GM12865 (cell line): ENCODE measurements at places on chromosomes 13 and 19.

DNA sequence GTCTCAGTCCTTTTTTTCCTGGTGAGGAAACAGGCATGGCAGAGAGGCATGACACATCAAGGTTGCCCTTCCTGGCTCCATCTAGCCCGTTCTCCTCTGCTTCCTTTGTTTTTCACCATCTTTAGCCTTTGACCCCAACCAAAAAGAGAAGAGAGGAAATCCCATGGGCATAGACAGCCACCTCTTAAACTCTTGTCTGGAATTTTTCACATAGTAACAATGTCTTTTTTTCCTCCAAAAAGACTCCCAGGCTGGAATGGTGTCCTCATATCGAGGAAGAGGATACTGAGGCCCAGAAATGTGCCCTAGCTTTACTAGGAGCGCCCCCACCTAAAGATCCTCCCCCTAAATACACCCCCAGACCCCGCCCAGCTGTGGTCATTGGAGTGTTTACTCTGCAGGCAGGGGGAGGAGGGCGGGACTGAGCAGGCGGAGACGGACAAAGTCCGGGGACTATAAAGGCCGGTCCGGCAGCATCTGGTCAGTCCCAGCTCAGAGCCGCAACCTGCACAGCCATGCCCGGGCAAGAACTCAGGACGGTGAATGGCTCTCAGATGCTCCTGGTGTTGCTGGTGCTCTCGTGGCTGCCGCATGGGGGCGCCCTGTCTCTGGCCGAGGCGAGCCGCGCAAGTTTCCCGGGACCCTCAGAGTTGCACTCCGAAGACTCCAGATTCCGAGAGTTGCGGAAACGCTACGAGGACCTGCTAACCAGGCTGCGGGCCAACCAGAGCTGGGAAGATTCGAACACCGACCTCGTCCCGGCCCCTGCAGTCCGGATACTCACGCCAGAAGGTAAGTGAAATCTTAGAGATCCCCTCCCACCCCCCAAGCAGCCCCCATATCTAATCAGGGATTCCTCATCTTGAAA lies at the start of gene GDF15:
GDF15 (plus strand) TSS at position 484 of the 868 bp plus-strand sequence; CDS start at position 516, 32 bp downstream.
- DNase-seq: peak; percentile 52

- peak; percentile 77 for DNase-seq
These were observed 94.9 kb downstream of the FAM216B start for GRCh38 chr13:42876270-42876714.

GRCh38 chr13:34842466-34842865 lies 99.6 kb upstream of the NBEA start:
- DNase-seq: peak; percentile 35

DNA sequence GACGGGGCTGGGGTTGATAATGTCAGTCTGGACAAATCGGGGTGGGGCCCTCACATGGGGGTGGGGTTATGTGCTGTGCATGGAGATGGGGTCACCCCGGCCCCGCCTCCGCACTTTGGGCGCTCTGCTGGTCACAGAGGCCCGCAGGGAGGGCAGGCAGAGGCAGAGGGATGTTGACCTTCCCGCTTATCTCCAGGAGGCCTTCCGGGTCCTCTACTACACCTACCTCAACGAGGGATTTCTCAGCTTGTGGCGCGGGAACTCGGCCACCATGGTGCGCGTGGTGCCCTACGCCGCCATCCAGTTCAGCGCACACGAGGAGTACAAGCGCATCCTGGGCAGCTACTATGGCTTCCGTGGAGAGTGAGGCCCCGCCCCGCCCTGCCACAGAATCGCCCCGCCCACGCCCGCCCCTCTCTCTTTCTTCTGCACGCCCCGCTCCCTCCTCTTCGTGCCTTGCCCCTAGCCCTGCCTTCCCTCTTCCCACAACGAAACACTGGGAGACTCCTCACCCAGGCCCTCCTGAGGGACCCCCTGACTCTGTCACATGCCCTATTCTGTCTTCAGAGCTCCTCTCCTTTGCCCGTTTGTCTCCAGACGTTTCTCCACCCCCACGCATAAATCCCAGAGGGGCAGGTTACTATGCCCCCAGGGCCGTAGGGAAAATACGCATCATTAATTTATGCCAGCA lies 32.8 kb downstream of the TMEM161A start:
- no peak for DNase-seq

GRCh38 chr13:106153041-106153440 lies 382.4 kb downstream of the EFNB2 start:
- no peak for DNase-seq

- no peak for DNase-seq
These were observed 83.1 kb upstream of the OXGR1 start for GRCh38 chr13:97077341-97077740.

GRCh38 chr19:48551437-48552302 lies at the start of gene SULT2B1:
SULT2B1 (plus strand) TSS chr19:48552172; CDS start chr19:48552253, 81 bp downstream.
- no peak for DNase-seq

GRCh38 chr19:6035026-6035425 lies 57.1 kb upstream of the RANBP3 start:
- no peak for DNase-seq

DNA sequence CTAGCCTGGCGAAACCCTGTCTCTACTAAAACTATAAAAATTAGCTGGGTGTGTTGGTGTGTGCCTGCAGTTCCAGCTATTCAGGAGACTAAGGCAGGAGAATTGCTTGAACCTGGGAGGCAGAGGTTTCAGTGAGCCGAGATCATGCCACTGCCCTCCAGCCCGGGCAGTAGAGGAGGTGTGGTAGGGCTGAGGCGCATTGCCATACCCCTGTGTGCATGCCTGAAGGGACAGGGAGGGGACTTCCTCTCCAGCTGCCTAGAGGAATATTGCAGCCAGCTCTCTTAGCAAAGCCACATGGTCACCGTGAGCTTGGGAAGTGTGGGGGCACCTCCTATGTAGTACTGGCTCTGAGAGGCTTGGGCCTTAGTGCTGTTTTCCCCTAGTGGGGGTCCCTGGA lies 29.2 kb upstream of the PEPD start:
- no peak for DNase-seq

- no peak for DNase-seq
These were observed 13.6 kb upstream of the SLC15A1 start for GRCh38 chr13:98765996-98766519.

DNA sequence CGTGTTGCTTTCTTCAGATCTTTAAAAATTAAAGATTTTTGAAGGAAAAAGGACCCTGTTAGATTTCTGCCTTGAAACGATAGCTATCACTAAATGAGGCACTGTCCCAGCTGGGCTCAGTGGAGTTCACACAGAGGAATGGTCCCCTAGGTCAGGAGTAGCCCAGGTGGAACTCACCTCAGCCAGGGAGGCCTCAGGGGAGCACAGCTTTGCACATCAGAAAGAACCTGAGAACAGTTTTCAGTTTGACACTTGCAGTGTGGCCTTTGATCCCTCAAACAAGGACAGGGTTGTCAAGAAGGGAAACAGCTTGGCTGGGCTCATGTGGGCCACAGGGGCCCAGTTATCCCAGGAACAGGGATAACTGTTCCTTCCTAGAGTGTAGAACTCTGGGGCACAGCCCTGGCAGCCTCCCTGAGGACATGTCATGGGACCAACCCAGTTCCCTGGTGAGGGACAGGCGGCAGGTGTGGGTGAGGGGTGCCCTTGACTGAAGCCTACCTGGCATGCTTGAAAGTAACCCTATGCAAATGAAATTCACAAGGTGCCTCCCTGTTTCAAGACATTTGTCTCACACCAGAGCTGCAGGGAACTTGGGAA lies 59.4 kb downstream of the CHST8 start:
- DNase-seq: no peak

GRCh38 chr13:111319521-111319920 lies 921 bp upstream of the TEX29 start:
- DNase-seq: no peak

- no peak for DNase-seq
These were observed 540.5 kb downstream of the PCDH9 start for GRCh38 chr13:66689628-66690027.

GRCh38 chr19:3984908-3985642 lies at the start of gene EEF2:
EEF2 (minus strand) TSS chr19:3985463; CDS start chr19:3985380, 83 bp downstream.
- peak; percentile 97 for DNase-seq

GRCh38 chr19:49217382-49217781 lies 59.8 kb downstream of the TRPM4 start:
- DNase-seq: no peak

GRCh38 chr19:33296488-33296971 lies 5.8 kb downstream of the CEBPA start:
- no peak for DNase-seq

DNA sequence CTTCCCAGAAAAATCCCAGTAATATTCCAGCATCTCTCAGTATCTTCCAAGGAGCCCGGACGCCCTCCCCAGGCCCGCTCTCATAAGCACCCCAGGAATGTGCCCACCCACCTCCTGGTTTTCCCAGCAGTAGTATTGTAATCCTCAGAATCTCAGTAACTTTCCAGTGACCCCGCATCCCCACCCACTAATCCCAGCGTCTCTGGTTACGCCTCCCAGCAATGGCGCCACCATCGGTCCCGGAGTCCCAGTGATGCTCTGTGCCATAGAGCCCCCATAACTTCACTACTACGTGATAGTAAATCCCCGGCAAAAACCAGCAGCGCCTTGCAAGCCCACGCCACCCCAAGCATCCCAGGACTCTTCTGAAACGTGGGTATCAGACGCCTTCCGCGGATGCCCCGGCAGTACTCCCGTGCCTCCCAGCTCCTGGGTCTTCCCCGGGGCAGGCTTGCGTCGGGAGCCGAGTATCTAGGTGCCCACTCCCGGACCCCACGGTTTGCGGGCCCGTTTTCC lies 928 bp upstream of the PNPLA6 start:
- peak; percentile 44 for DNase-seq

- DNase-seq: no peak
These were observed 10.7 kb downstream of the ZNF846 start for GRCh38 chr19:9757544-9758501.

- DNase-seq: no peak
These were observed 2.6 kb upstream of the ZNF175 start for GRCh38 chr19:51568456-51568855.

DNA sequence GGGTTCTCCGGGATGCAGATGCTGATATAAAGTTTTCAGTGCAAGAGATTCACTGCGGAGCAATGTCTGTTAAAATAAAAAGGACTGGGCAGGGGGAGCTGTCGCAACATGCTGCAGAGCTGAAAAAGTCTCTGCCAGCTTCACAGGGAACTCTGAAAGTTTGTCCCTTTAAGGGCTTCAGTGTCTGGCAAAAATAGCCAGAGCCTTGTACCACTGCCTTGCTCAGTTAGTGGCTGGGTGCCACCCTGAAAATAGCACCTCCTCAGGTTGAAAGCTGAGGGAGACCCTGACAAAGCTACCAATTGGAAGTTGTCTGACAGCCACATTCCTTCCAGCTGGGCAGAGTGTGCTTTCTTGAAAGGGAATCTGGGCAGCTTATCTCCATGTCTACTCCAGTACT lies 3.0 kb upstream of the NDFIP2 start:
- no peak for DNase-seq

GRCh38 chr19:2764945-2765344 lies 18.1 kb downstream of the SGTA start:
- DNase-seq: no peak

DNA sequence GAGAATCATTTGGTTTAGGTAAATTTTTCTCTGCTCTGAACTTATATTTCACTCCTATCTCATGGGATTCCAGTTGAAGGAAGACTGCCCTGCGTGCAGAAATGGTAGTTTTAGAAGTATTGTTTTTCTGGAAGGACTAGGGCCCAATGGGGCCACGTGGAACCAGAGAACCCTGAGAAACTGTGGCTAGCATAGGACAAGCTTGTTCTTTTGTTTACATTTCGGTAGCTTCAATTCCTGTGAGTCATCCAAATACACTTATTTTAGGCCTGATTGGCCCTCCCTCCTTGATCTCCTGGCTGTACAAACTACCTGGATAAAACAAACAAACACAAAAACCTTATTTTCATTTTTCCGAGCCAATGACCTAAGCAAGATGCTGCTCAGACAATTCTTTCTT lies 124.0 kb downstream of the ITGBL1 start:
- DNase-seq: no peak

DNA sequence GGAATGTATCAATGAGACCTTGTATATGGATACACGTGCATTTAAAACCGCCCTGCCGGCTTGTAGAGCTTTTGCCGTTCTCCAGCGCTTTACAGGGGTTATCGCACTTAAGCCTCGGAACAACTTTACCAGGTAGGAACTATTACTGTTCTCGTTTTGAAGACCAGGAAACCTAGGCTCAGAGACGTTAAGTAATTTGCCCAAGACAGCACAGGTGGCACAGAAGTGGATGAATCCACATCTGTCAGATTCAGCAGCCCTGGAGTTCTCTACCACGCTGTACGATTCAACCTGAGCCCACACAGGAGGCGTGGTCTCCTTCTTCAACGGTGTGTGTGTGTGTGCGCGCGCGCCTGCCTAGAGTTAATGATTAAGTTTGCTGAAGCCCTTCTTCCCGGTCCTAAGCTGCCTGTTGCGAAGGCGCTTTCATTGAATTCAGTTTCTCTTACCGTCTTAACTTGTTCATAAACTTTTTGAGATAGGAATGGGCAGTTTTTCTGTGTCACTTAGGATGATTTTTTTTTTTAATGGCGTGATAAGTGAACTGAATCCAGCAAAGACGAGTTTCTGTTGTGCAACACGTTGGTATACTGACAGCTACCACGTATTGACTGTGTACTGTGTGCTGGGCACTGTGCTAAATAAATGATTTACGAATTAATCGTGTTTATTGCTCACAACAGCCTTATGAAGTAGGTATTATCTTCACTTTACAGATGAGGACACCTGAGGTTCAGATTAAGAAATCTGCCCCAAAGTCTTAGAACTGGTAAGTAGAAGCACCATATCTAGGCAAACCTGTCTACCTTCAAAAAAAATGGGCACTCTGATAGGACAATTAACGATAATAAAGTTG lies 67.4 kb downstream of the KCNRG start:
- peak; percentile 87 for DNase-seq

- no peak for DNase-seq
These were observed 154.3 kb downstream of the LMO7 start for GRCh38 chr13:75790198-75790970.

DNA sequence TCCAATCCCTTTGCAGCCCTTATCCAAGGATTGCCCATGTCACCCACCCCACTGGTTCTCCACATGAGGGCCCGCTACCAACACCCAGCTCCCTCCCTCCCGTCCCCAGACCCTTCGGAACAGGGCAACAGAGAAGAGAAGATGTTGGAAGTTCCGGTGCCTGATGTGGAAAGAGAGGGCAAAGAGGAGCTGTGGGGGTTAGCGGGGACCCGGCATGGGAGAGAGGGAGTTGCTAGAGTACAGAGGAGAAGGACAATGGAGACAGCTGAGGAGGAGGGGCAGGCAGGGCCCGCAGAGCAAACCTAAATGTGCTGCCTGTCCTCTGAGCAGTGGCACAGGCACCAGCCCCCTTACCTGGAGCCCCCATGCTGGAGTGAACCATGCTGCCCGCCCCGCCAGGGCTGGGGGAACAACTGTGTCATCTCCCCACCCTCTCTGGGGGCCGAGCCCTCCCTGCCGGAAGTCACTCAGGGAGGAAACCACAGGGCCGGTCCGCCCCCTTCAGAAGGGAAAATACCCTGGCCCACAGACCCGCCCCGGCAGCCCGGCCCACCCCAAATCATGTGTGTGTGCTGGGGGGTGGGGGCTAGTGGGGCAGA lies at the start of gene POU2F2:
POU2F2 (minus strand) TSS at position 417 of the 599 bp plus-strand sequence; CDS start at position 382, 35 bp downstream.
- DNase-seq: peak; percentile 84

DNA sequence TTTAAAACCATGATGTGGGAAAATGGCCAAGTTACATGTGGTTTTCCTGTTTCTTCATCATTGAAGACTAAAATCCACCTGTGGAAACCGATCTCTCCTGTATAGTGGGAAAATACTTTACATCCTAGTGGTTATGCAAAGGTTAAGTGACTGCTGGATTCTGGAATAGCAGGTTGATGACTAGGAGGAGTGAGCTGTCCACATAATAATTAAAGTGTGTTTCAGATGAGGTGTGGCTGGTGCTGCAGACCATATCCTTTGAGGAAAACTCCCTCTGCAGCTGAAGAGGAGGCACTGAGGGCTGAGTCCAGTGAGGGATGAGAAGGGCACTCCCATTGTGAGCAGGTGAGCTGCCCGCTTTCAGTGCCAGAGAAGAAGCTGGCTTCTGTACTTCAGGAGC lies 43.2 kb downstream of the DCLK1 start:
- DNase-seq: no peak
